ENCODE measurements at places on chromosomes 2 and 18.

DNA sequence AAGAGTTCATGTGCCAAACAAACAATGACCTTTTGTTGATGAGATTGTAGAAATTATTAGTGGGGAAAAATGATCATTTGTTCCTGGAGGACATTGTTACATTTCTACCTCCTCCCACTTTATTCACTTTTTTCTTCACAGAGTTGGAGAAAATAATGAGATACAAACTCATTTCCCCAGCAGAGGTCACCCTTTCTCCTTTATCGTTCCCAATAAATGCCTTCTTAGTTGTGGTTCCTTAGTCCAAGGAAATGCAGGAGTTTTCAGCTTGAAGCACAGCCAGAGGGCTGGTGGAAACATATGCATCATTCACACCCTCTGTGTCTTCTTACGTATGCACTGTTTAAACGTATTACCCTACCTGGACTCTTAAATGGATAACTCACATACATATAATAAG lies 108.8 kb downstream of the SLC4A3 start:
- DNase-seq: no peak

- DNase-seq: no peak
Observed at GRCh38 chr2:47223980-47224379, 68.9 kb upstream of the STPG4 start.

DNA sequence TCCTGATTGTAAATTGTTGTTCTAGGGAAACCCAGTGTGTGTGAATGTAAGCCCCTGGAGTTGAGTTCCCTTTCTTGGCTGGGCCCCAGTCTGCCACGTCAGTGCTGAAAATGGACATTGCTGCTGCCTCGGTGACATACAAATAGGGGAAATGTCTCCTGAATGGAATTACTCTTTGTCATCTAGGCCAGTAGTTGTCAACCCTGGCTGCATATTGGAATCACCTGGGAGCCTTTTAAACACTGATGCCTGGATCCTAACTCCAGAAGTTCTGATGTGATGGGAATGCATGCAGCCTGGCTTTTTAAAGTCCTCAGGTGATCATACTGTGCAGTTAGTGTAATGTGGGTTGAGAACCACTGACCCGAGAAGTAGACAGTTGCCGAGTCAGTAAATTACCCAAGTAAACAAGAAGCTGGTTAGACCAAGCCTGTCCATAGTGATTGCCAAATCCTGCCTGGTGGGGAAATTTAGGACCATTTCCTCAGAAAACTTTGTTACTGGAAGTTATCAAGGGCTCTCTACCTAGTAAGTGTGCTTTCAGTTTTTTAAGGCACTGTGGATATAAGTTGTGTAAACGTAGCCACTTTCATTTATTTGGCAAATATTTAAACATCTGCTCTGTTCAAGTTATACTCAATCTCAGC lies 27.6 kb upstream of the IL1R1 start:
- DNase-seq: no peak

GRCh38 chr18:34802959-34803358 lies 92.9 kb downstream of the DTNA start:
- DNase-seq: no peak

- no peak for DNase-seq
Observed at GRCh38 chr2:53512071-53512826, 255.4 kb upstream of the CHAC2 start.

DNA sequence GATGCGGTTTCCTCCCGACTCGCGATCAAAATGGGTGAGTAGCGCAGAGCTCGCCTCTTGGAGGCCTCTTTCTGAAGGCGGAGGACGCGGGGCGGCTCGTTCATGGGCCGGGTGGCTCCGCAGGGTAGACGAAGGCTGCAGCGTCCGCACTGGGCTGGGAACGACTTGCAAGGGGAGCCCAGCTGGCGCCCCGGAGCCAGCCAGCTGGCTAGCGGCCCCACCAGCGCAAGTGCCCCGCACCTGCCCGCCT lies 328 bp upstream of the PASK start:
- no peak for DNase-seq

GRCh38 chr2:134413912-134414311 lies 160.0 kb downstream of the MGAT5 start:
- no peak for DNase-seq

- DNase-seq: no peak
Observed at GRCh38 chr2:196590286-196590685, 49.2 kb upstream of the CCDC150 start.

DNA sequence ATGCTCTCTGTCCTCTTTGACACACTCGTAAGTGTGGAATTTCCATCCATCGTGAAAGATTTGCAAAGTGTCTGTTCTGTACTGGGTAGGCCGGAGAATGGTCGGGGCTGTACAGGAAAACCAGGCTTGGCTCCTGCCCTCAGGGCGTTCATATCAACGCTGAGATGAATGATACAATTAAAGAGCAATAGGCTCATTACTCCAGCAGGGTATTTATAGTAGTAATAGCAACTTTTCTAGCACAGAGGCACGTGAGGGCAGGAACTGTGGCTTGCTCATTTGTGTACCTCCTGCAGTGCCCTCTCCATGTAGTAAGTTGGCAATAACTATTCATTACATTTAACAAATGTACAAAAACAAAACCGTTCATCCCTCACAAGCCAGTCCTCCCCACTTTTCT lies 5.3 kb upstream of the NCK2 start:
- DNase-seq: no peak

DNA sequence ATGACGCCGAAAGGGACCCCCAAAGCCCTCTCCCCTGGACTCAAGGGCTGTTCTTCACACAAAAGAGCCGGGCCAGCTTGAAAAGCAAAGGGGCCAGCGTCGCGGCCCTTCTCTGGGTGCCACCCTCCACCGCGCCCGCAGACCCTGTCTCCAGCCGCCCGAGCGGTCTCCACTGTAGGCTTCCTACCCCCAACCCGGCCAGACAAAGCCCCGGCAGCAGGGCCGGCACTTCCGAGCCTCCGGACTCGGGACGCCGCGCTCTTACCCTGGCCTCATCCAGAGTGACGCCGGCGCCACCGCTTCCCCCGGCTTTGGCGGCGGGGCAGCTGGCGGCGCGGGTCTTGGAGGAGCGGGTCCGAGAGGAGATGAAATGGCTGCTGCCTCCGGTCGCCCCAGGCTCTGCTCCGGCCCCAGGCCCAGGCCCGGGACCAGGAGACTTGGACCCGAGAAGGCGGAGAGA lies 603 bp downstream of the ATAD2B start:
- DNase-seq: peak; percentile 9

- DNase-seq: no peak
Observed at GRCh38 chr2:219131327-219131726, 29.3 kb downstream of the NHEJ1 start.
